NB4 (cell line): ENCODE measurements at places on chromosomes 2 and 18.

- no peak for DNase-seq
These were observed 234.0 kb downstream of the BCL2 start for GRCh38 chr18:63085611-63086010.

GRCh38 chr18:46276748-46277147 is 172.6 kb downstream of the HAUS1 start:
- DNase-seq, result no peak

DNA sequence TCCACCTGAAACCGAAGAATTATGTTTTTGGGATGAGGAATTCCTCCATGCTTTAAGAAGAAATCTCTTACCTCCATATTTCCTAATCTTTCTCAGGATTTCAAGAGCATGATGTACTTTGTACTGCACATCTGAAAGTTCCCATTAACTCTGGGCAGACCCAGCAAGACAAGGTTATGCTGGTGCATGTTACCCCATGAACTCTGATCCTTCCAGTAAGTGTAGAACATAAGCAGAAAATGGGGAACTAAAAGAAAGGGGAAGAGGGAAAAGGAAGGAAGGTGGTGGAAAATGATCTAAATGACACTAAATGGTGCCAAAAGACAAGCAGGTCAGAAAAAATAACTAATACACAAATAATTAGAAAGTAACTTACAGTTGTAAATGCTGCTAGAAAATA is 50.7 kb downstream of the STRN start:
- peak; percentile 44 for DNase-seq

DNA sequence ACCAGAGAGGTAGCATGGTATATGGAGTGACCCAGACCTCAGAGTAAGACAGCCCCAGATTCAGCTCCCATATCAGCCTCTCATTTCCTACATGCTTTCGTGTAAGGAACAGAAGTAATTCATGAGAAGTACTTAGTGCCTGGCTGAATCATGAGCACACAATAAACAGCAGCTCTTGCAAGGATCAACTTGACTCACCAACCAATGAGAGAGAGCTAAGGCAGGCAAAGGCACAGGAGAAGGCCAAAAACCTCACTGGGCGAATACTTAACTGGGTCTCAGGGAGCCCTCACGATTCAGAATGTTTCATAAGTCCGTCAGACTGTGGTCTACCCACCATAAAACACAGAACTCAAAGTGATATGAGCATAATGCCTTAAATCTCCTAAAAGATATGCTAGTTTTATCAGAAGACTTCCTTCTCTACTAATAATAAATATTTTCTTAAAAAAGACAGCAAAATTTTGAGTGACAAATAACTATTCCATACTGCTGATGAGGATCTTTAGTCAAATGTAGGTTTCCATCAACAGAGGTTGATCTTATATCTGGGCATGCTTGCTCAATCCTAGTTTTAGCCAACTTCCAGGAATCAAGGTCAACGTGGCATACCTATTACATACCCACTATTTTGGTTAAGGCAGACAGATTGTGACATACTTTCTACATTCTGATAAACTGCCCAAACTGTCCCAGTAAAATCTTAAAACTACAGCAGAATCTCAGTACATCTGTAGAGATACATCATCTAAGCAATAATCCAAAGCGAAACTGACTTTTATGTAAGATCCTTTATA is 34.9 kb downstream of the IMMT start:
- no peak for DNase-seq

DNA sequence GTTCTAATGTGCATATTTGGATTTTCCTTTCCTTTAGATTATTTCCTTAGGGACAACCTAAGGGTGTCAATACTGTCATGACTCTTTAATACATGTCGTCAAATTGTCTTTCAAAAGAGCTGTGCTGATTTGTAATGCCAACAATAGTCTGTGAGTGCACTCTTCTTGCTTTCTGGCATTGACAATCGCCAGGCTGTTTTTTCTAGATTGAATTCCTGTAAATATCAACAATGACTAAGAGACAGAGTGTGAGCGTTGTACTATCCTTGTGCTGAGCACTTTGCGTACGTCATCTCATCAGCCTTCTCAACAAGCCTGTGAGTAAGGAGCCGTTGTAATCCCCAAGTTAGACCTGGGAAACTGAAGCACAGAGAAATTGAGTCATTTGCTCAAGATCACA is 96.0 kb downstream of the ACOXL start:
- DNase-seq, result no peak

- no peak for DNase-seq
These were observed 74.6 kb downstream of the AFF3 start for GRCh38 chr2:100067784-100068183.

DNA sequence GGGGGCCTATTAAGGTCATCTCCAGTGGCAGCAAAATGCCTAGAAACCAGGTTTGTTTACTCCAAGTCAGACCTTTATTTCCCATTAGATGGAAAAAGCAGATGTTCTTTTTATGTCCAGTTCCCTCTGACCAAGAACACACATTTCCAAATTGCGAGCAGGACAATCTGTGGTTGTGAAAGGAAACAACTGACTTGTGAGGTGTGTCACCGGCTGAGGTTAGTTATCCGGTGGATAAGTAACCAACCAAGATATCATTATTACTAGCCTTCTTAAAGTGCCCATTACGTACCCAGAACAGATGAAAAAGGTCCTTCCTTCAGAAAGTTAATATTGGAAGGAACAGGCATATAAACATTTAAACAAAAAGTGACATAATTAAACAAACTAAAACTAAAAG is 112.9 kb downstream of the THADA start:
- DNase-seq, result no peak

GRCh38 chr2:238238311-238238765 is 1.5 kb downstream of the HES6 start:
- peak; percentile 33 for DNase-seq

- peak; percentile 32 for DNase-seq
These were observed 64.4 kb downstream of the LCLAT1 start for GRCh38 chr2:30511122-30512083.

DNA sequence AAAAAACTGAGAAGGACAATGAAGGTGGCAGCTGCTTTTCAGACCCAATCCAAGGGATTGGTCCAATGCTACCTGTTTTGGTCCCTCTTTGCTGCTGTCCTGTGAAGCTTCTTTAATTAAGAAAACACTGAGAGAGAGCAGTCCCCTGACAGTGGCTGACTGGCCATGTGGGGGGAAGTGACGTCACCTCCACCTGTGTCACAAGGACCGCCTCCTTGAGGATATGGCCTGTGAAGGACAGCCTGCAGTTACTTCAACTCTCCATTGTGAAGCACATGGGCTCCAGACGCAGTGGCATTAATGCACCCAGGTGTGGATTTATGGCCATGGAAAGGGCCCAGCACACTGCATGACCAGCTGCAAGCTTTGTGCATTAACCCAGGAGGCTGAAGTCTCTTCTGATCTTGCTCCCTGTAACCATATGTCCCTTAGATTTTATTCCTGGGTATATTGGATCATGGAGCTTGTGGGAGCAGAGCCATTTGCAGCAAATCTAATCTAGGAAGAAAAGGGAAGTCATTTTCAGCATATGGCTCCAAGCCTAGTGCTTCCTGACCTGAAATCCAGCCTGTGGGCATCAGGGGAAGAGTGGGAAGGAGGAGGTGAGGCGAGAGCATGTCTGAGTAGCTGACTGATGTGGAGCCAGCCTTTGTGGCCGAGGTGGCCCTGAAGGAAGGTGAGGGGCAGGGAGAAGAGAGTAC is 32.2 kb downstream of the KIF5C start:
- DNase-seq, result no peak

GRCh38 chr2:10900216-10901109 is 11.3 kb upstream of the KCNF1 start:
- DNase-seq, result peak; percentile 80

DNA sequence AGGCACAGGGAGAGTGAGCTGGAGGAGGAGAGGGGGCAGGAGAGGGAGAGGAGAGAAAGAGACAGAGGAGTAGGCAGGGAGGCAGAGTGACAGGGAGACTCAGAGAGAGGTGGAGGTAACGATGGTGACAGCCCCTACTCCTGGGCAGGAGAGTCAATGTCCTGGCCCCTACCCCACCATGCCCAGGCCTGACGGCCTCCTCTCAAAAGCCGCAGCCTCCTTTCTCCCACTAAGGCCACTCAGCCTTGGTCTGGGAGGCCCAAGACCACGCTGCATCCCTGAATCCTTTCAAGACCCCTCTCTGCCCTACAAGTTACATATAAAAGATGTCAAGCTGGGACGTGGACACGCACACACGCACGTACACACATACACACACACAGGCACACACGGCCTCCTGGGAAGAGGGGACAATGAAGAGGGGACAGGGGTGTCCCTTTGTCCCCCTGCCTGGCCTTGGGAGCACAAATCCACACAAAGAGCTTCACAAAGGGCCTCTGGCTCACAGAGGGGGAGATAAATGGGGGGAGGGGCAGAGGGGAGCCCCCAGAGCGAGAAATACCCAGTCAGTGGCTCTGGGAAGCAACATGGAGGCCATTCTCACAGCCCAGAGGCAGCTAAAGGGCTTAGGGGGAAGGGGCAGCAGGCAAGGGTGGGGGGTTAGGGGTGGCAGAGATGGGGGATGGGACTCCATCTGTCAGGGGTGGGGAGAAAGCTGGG is 19.5 kb upstream of the TNS1 start:
- no peak for DNase-seq

GRCh38 chr2:163800951-163801381 is 65.2 kb upstream of the FIGN start:
- no peak for DNase-seq

DNA sequence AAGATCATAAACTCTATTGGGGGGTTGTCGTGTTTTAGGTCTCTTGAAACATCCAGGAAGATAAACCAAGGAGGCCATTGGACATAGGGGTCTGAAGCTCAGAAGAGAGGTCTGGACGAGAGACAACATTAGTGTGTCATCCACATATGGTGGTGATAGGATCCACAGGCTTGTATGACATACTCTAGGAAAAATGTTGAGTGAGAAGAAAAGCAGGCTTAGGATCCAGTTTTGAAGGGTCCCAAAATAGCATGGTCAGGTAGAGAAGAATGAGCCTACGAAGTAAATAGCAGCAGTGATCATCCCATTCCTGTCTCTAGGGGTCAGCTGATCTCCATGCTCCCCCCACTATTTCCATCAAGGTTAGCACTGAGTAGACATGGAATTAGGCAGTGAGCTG is 166.8 kb downstream of the ANKRD30B start:
- no peak for DNase-seq

- no peak for DNase-seq
These were observed 5.1 kb upstream of the GPR155 start for GRCh38 chr2:174491947-174492346.

GRCh38 chr2:54962935-54963440 is 87.3 kb downstream of the RTN4 start:
- DNase-seq, result no peak

GRCh38 chr2:68912732-68913131 is 40.0 kb downstream of the GKN2 start:
- peak; percentile 75 for DNase-seq

- no peak for DNase-seq
These were observed 825.8 kb downstream of the SOCS6 start for GRCh38 chr18:71114550-71115210.

GRCh38 chr2:30886080-30886479 is 78.8 kb upstream of the CAPN13 start:
- DNase-seq, result no peak

GRCh38 chr18:76391038-76391437 is 104.0 kb downstream of the ZNF516 start:
- DNase-seq, result no peak

- peak; percentile 66 for DNase-seq
These were observed 67.1 kb upstream of the EPAS1 start for GRCh38 chr2:46230115-46230571.

DNA sequence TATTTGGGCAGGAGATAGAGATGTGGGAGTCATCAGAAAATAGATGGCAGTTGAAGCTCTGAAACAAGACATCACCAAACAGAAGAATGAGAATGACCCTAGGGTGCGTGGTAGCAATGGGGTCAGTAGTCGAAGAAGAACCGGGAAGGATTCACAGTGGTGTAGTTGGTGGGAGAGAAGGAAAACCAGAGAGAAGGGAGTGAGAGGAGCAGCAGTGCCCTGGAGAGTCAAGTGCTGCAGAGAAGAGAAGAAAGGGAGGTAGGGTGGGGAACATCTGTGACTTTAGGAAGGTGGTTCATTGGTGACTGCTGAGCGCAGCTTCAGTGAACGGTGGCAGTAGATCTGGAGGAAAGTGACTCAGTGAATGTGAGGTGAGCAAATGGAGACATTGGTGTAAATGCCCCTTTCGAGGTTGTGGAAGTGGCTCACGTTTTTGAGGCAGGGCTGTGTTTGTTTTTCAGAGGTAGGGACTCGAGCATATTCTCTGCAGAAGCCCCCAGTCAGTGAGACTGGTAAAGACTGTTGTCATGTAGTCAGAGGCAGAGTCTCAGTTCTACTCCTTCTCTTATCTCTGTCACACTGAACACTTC is 36.4 kb downstream of the CDC42EP3 start:
- no peak for DNase-seq

GRCh38 chr2:47058003-47058931 is 96.8 kb downstream of the STPG4 start:
- peak; percentile 90 for DNase-seq

GRCh38 chr18:11995445-11996189 is 14.3 kb downstream of the IMPA2 start:
- DNase-seq, result peak; percentile 83
